Activated CD4-positive, alpha-beta T cell treated with anti-CD3 and anti-CD28 coated beads, Interleukin-2, amount 10 ng/mL, durations not matched to agents 7 days and 5 days (primary cell): ENCODE measurements at places on chromosomes 2 and 18.

DNA sequence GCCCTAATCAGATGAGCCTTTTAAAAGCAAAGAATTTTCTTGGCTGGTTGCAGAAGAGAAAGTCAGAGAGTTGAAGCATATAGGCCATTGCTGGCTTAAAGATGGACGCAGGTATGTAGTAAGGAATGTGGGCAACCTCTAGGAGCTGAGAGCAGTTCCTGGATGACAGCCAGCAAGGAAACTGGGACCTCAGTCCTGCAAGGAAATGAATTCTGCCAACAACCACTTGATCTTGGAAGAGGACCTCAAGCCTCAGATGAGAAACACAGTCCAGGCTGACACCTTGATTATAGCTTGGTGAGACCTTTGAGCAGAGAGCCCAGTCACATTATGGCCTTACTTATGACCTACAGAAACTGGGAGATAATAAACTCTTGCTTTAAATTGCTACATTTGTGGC, 15.7 kb downstream of the PHOSPHO2 start:
- H3K27ac ChIP-seq, result no peak overlapping the region
- H3K4me3 ChIP-seq, result no peak overlapping the region
- no peaks in the 10 kb centered on the region for H3K27me3 ChIP-seq
- DNase-seq, result no peak
- peaks cover 6% of the 10 kb centered on the region for H3K36me3 ChIP-seq

GRCh38 chr2:71891155-71891554, 256.5 kb downstream of the CYP26B1 start:
- no peak for DNase-seq
- H3K4me3 ChIP-seq, result no peak overlapping the region
- no peak overlapping the region for H3K27ac ChIP-seq
- H3K36me3 ChIP-seq, result no peaks in the 10 kb centered on the region
- no peaks in the 10 kb centered on the region for H3K4me1 ChIP-seq
- no peaks in the 10 kb centered on the region for H3K27me3 ChIP-seq

GRCh38 chr2:27915191-27915590, 24.7 kb downstream of the BABAM2 start:
- H3K4me3 ChIP-seq, result no peak overlapping the region
- no peaks in the 10 kb centered on the region for H3K27me3 ChIP-seq
- H3K36me3 ChIP-seq, result peaks cover 11% of the 10 kb centered on the region
- H3K4me1 ChIP-seq, result peaks cover 9% of the 10 kb centered on the region
- no peak for DNase-seq
- H3K27ac ChIP-seq, result no peak overlapping the region

- H3K36me3 ChIP-seq, result no peaks in the 10 kb centered on the region
- H3K4me3 ChIP-seq, result no peak overlapping the region
- H3K27ac ChIP-seq, result no peak overlapping the region
Observed at GRCh38 chr2:70480468-70480867, 73.2 kb downstream of the TGFA start.

GRCh38 chr2:11768946-11769345, 22.5 kb downstream of the LPIN1 start:
- peaks cover 25% of the 10 kb centered on the region for H3K4me1 ChIP-seq
- no peaks in the 10 kb centered on the region for H3K27me3 ChIP-seq
- no peak overlapping the region for H3K4me3 ChIP-seq

DNA sequence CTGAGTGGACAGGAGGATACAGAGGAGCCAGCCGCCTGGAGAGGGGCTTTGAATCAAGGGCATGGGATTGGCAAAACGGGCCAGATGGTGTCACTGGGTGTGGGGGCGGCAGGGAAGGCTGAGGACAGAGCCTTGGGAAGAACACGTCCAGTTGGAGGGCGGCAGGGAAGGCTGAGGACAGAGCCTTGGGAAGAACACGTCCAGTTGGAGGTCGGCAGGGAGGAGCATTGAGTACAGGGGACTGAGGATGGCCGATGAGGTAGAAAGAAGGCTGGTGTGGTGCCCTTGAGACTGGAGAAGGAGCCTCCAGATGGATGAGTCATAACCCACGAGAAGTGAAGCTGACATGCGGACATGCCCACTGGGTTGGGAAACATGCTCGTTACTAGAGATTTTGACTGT, 4.5 kb downstream of the HES6 start:
- no peak overlapping the region for H3K27ac ChIP-seq
- no peak overlapping the region for H3K4me3 ChIP-seq
- no peaks in the 10 kb centered on the region for H3K36me3 ChIP-seq
- H3K27me3 ChIP-seq, result peaks cover 54% of the 10 kb centered on the region
- no peak for DNase-seq

- peaks cover 20% of the 10 kb centered on the region for H3K4me1 ChIP-seq
- H3K36me3 ChIP-seq, result no peaks in the 10 kb centered on the region
Observed at GRCh38 chr2:102004581-102004980, 12.8 kb downstream of the IL1R2 start.

DNA sequence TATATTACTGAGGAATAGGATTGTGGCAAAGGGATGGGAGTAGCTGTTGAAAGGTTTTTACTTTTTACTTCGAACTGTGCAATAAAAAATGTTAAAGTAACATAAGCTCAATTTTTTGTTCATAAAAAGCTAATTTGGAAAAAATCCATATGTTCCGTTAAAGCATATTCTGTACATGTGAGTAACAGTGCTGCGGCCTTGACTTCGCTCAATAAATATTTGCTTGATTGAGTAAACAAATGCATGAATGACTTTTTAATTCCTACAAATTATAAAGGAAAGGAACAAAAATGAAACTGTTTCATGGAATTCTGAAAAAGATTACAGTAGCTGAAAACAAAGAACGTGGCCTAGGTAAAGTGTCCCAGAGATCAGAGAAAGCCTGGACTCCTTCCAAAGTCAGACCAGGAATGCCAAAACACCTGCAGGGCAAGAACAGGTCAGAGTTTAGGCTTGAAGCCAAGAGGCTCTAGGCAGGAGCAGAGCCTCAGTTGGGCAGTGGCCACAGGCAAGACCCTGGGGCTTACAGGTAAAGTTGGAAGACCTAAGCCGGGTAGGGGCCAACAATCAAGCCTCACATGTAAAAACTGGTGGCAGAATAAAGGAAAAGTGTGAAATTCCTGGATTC, 44.3 kb upstream of the FIGN start:
- no peaks in the 10 kb centered on the region for H3K4me1 ChIP-seq
- H3K27ac ChIP-seq, result no peak overlapping the region
- no peaks in the 10 kb centered on the region for H3K36me3 ChIP-seq
- H3K4me3 ChIP-seq, result no peak overlapping the region
- no peaks in the 10 kb centered on the region for H3K27me3 ChIP-seq

- no peak overlapping the region for H3K4me3 ChIP-seq
- H3K27ac ChIP-seq, result no peak overlapping the region
- H3K36me3 ChIP-seq, result no peaks in the 10 kb centered on the region
- H3K4me1 ChIP-seq, result no peaks in the 10 kb centered on the region
Observed at GRCh38 chr18:52237551-52237950, 102.4 kb upstream of the DCC start.

DNA sequence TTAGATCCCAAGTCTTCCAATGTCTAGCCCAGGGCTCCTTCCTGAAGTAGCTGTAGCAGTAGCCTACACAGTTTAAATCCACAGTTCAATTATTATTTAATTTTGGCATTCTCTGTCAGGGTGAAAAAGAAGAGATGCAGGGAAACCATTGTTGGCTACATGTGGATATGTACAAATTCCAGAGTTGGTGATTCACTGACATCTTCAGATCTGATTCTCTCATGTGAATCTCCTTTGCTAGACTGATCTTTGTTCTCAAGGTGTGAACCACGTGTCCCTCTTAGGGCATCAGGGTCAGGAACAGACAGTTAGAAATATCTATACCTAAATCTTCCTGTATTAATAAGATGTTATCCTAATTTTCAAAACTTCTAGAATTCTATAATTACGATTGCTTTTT, 36.7 kb downstream of the ADCYAP1 start:
- H3K4me1 ChIP-seq, result no peaks in the 10 kb centered on the region
- H3K27ac ChIP-seq, result no peak overlapping the region
- DNase-seq, result no peak

- peak overlapping the region; percentile 81 for H3K4me3 ChIP-seq
- H3K36me3 ChIP-seq, result peaks cover 27% of the 10 kb centered on the region
- H3K4me1 ChIP-seq, result peaks cover 55% of the 10 kb centered on the region
- H3K27ac ChIP-seq, result peak overlapping the region; percentile 91
- DNase-seq, result no peak
Observed at GRCh38 chr2:100563407-100564247, 834 bp downstream of the PDCL3 start.

GRCh38 chr18:2921778-2922177, 75.0 kb downstream of the EMILIN2 start:
- no peaks in the 10 kb centered on the region for H3K27me3 ChIP-seq
- peak overlapping the region; percentile 46 for H3K27ac ChIP-seq
- peaks cover 12% of the 10 kb centered on the region for H3K4me1 ChIP-seq

GRCh38 chr2:120873958-120874887, 138.6 kb downstream of the GLI2 start:
- no peaks in the 10 kb centered on the region for H3K36me3 ChIP-seq
- no peak overlapping the region for H3K4me3 ChIP-seq
- no peaks in the 10 kb centered on the region for H3K4me1 ChIP-seq
- H3K27ac ChIP-seq, result no peak overlapping the region
- H3K27me3 ChIP-seq, result peaks cover 10% of the 10 kb centered on the region

DNA sequence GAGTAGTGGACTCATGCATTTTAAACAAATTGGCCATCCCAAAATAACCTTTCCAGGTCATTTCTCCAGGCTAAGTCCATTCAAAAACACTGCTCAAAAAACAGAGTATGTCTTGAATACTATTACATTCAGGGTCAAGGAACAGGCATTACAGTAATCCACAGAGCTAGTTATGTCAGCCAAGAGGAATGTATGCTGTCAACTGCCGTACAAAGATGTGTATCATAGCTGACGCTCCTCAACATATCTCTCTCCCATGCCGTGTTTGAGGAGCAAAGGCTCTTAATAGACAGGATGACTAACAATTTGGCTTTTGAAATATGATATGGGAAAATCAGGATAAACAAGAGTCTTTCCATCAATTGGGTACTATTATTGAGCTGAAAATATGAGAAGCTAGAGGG, 68.8 kb upstream of the KCTD1 start:
- H3K27me3 ChIP-seq, result peaks cover 8% of the 10 kb centered on the region
- H3K36me3 ChIP-seq, result no peaks in the 10 kb centered on the region
- H3K27ac ChIP-seq, result no peak overlapping the region
- no peak overlapping the region for H3K4me3 ChIP-seq

GRCh38 chr2:107589079-107589491, 237.6 kb upstream of the RGPD4 start:
- H3K4me1 ChIP-seq, result no peaks in the 10 kb centered on the region
- no peaks in the 10 kb centered on the region for H3K27me3 ChIP-seq
- H3K4me3 ChIP-seq, result no peak overlapping the region
- no peaks in the 10 kb centered on the region for H3K36me3 ChIP-seq
- H3K27ac ChIP-seq, result no peak overlapping the region
- no peak for DNase-seq

DNA sequence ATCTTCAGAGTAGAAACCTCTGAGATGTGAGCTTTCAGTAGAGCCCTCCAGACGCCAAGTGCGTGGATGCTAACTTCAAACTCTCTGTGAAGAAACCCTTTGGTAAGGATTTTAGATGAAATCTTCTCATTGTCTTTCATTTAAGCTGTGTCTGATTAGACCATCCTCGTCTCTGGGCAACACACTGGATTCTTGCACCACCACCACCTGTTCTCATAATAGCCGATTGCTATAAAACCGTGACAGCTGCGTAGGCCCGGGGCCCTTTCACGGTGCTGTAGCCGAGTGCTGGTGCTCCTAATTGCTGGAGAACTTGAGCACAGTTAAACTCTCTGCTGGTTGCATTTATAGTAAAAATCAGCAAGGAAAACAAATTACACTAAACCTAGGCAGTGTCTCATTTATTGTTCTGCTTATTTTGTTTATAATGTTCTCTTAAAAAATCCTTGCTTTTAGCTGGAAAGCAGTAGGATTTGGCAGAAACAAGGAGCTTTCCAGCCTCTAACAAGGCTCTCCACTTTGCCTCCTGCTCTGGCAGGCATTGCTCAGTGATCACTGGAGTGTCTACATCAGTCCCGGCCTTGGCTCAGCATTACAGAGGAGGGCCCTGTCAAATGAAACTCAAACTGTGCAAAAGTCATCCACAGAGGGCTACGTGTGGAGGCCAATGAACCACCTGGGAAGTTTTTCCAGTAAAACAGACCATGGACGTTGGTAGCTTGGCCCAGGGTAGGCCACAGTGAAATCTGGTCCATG, 40.9 kb upstream of the MBP start:
- H3K27ac ChIP-seq, result no peak overlapping the region
- no peak for DNase-seq
- H3K4me1 ChIP-seq, result no peaks in the 10 kb centered on the region
- H3K27me3 ChIP-seq, result no peaks in the 10 kb centered on the region

DNA sequence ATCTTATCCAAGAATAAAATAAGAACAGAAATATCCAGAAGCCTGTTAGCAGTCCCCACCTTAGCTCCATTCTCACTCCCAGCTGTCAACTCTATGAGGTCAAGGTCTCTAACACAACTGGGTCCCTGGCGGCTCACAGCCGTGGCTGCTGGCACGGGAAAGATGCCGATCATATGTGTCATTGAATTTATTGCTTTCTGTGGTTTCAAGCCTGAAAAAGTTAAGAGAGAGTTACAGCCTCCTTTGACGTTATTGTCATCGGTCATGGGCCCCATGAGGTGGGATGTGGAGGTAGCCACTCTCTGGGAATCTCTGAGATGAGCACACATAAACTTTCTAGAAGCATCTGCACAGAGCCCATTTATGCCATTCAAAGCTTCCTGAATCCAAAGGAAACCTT, 28.7 kb upstream of the CABLES1 start:
- no peaks in the 10 kb centered on the region for H3K27me3 ChIP-seq
- no peak for DNase-seq
- H3K4me1 ChIP-seq, result peaks cover 3% of the 10 kb centered on the region
- no peak overlapping the region for H3K4me3 ChIP-seq

GRCh38 chr2:222399038-222399783, 25.1 kb upstream of the SGPP2 start:
- H3K36me3 ChIP-seq, result no peaks in the 10 kb centered on the region
- no peak for DNase-seq
- no peak overlapping the region for H3K4me3 ChIP-seq
- H3K27ac ChIP-seq, result no peak overlapping the region

GRCh38 chr2:192657362-192657761, 462.6 kb upstream of the TMEFF2 start:
- no peak overlapping the region for H3K4me3 ChIP-seq
- no peak overlapping the region for H3K27ac ChIP-seq
- no peak for DNase-seq
- H3K4me1 ChIP-seq, result no peaks in the 10 kb centered on the region
